ENCODE measurements at places on chromosomes 5 and 9.

DNA sequence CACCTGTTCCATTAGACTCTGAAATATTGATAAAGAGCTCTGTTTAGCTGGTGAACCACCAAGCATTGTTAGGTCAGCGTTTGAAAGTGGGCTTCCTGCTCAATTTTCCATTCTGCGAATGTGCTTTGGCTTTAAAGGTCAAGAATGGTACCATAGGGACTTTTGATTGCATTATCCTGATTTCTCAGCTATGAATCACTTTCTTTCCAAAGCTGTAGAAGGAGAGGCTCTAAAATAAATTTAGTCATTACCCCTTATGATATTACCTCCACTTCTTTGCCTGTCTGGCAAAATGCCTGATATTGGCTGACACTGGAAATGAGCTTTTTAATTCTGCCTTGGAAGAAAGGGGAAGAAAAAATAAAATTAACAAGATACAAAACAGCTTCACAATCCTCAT, 237.2 kb upstream of the CTNND2 start:
- DNase-seq: no peak

GRCh38 chr9:76626141-76626540, 138.1 kb upstream of the PCA3 start:
- no peak for DNase-seq

DNA sequence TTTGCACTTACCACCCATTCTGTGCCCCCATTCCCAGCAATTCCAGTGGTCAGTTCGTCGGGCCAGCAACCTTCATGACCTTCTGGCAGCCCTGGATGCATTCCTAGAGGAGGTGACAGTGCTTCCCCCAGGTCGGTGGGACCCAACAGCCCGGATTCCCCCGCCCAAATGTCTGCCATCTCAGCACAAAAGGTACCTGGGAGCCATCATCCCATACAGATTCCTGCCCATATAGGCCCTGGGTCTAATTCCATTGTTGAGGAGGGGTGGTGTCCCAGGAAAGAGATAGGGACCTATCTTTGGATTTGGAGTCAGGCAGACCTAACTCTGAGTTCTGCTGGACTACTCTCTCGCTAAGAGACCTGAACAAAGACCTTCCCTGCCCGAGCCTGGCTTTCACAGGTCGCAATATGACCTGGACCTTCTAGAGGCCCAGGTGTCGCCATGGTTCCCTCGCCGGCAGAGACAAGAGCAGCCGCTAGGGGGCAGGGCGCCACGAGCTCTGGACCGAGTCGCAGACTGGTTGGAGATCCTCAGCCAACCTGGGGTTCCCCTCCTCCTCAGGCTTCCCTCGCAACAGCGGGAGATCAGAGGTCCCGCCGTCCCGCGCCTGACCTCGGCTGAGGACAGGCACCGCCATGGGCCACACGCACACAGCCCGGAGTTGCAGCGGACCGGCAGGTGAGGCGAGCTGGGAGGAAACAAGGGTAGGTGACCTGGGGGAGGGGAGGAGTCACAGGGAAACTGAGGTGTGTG, 3.1 kb downstream of the SLC4A9 start:
- DNase-seq: peak; percentile 79

DNA sequence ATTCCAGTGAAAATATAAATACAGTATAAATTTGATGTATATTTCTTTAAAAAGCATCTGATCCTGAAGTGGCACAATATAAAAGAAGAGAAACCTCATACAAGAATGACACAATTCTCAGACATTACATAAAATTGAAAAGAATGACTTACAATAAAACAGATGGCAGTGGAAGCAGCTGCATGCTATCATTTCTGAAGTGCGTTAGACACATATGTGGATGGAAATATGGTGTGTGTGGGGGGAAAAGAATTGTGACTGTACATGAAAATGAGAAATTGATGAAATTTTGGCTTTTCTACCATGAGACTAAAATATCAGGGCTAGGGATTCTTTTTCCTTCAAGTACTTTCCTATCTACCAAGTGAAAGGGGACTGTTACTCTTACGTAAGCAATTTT, 45.9 kb upstream of the CDH18 start:
- no peak for DNase-seq

DNA sequence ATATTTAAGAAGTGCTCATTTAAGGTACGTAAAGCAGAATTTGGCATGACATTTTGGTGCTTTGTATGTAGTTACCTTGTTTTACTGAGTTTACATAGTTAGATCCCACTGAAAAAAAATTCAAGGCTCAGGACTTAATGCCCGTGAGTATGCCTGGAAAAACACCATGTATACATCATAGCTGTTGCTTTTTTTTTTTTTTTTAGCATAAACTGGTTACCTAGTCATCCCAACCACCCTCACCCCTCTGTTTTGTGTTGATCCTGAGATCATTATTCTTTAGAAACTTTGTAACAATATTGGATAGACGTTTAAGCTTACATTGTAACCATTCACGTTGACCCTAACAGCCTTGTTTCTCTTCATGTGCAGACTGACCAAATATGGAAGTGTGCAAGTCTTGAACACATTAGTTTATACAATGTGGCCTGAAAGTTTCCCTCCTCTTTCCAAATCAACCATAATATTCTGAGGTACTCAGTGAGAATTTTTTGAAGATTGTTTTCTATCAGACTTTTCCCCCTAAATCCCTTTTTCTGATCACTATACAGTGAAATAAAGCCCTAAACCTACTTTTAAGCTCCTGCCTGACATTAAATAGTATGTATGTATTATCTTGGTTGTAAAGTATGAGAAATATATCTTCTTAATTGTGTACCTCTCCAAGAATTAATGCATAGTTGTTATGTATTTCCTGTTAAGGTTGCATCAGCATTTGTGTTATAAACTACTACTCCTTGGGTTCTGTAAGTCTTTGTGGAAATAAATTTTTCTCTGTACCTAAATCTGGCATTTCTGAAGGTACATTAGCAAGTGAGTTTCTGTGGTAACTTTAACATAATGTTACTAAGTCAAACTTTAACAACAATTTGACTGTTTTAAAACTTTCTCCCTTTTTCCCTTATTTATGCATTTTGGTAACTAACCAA, 4.4 kb downstream of the RABGAP1 start:
- DNase-seq: no peak

DNA sequence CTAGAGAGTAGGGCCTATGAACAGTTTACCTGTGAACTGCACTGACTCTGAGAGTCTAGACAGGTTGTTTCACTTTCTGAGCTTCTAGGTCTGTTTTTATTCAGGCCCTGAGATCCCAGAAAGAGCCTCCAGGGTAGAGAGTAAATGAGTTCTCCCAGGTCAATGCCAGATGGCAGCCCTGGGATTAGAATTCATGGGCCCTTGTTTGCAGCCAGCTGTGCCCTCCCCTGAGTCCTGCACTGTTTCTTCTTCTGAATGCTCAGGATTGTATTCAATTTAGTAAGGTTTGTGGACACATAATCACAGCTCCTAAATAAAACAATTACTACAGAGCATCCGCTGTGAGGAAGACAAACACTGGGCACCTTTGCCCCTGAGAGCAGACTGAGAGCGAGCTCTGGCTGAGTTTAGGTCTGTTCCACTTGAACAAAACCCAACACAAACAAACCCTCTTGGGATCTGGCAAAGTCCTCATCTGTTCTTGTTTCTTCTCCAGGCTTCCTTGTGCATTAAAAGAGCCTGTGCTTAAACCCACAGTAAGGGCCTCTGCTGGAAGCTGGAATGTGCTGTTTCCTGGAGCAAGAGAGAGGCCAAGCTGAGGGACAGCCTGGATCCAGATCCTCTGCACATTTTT, 29.9 kb downstream of the FAM219A start:
- no peak for DNase-seq

- no peak for DNase-seq
Measured at GRCh38 chr5:98989727-98990126, 60.9 kb upstream of the CHD1 start.

- no peak for DNase-seq
Measured at GRCh38 chr5:161414896-161415295, 131.6 kb downstream of the GABRB2 start.

DNA sequence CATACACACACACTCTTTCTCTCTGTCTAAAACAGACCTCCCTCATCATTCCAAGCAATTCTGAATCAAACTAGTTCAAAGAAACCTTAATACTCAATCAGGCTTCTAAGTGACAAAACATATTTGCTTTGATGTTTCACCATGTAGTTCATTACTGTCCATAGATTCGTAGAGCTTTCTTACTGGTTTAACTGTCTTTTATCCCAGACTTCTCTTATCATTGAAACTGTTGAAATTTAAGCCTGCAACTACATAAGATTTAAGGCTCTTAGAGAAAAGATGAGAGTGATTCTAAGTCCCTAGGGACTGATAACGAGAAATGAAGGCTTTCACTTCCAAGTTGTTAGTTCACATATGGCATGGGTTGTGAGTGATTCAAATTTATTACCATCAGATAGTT, 11.0 kb upstream of the PLAC8L1 start:
- no peak for DNase-seq

- no peak for DNase-seq
Measured at GRCh38 chr5:160643616-160644240, 208.3 kb downstream of the ATP10B start.

GRCh38 chr5:159441441-159441840, 111.2 kb upstream of the IL12B start:
- no peak for DNase-seq

DNA sequence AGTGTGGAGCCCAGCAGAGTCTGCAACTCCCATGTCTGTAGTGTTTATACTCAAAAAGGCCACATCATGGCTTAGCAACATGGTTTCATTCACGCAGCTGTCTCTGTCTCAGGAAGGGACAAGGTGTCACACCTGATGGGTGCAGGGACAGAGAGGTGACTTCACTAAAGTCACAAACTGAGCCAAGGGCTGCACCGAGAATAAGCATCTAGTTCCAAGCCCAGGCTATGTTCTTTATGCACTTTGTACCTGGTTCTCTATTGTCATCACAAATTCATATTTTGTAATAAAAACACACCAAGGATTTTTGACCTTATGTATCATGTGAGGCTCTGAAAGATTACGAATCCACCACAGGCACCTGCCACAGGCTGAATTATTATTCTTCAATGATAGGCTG, 64.9 kb upstream of the STK32A start:
- DNase-seq: no peak

DNA sequence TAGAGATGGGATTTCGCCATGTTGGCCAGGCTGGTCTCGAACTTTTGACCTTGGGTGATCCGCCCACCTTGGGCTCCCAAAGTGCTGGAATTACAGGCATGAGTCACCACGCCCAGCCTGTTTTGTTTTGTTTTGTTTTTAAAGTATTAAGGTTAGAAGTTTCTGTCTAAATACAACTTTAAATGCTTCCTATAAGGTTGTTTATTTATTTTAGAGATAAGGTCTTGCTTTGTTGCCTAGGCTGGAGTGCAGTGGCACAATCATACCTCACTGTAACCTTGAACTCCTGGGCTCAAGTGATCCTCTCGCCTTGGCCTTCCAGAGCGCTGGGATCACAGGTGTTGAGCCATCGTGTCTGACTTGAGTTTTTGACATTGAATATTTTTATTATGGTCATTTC, 11.4 kb downstream of the MRRF start:
- DNase-seq: no peak

DNA sequence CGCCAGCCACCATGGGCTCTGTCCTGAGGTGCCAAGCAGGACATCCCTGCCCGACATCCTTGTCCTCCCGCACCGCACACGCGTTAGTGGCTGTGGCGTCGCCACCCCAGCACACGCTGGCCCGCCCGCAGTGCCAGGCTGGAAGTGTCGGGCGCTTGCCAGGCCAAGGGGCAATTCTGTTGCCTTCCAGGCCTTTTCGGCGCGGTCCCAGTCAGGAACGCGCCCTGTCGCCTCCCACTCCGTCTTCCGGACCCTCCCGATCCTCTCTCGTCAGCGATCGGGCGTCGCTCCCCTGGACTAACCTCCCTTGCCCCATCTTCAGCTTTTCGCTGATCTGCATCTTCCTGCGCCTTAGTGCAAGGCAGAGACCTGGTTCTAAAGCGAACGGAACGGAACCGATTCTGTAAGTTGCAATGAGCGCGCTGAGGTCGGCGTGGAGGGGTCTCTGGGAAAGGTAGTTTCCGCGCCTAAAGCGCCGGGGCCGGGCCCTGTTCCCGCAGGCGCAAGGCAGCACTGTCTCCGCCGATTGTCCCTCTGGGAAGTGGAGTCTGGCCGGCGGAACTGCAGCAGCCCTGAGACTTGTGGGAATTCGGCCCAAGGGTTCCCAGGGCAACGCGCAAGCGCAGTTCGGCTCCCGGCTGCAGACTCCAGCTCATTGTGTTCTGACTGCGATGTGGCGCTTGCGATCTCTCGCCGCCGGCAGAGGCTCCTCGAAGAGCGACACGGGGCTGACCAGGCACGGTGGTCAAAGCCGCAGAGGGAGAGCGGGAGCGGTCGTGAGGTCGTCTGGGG, at the start of gene ZNF454:
Gene ZNF454 (plus strand): TSS at position 630 of the 792 bp plus-strand sequence. CDS start 1,594 bp downstream, outside the sequence.
- DNase-seq: no peak

GRCh38 chr9:126773004-126773607, 31.7 kb upstream of the ZBTB43 start:
- DNase-seq: no peak

DNA sequence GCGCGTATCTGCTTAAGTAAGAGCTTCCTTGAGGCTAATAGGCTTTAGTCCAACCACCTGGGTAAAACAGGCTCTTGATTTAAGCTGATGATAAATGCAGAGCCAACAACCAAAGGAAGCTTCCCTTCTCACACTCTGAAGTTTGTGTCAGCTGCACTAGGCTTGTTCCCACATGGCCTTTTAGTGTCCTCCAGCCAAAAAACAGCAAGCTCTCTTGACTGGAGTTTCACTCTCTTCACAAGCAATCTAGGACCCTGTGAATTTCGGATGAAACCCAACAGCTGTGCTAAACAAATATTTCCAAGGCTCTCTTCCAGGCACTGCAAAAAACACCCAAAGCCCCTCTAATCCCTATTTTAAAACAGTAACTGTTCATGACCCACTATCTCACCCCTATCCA, 63.9 kb downstream of the SAXO1 start:
- no peak for DNase-seq

DNA sequence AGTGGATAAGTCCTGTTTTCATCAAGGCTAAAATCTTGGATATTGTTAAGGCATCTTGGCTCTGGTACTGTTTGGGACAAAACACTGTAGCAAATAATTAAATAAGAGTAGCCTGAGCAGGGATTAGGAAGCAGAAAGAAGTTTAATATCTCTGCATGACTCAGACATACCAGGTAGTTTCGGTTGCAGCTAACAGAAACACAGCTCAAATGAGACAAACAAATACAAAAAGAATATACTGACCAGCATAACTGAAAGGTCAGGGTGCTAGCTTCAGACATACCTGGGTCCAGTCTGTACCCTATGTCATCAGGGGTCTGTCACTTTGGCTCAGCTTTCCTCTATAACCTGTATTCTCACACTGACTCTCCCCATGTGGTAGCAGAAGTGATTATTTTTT, 156.4 kb upstream of the MAP3K1 start:
- DNase-seq: no peak

DNA sequence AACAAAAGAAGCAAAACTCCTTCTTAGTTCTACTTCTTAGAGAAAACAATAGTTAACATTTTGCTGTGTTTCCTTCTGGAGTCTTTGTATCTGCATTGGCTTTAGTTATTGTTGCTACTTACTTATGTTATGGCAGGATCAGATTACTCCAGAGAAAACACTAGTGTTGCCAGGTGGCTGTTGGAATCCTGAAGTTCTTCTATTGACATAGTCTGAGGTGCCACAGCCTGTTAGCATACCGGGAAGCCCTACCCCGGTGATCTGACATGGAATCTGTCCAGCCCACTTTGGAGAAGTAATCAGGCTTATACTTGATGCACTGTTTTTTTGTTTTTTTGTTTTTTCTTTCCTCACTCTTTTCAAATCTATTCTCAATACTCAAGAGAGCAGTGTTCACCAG, 68.5 kb upstream of the CEP78 start:
- DNase-seq: no peak
